ENCODE measurements at places on chromosomes 1 and 21.

DNA sequence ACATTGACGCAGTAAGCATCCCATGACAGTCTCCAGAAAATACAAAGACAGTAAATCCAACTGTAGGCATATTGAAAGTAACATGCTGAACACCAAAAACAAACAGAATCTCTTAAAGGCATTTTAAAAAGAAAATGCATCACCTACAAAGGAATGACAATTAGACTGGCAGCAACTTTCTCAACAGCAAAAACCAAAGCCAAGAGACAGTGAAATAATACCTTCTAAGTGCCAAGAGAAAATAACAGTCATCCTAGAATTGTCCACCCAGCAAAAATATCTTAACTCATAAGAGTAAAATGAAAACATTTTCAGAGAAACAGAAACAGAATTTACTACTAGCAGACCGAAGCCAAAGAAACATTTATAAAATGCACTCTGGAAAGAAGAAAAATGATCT, 20.0 kb downstream of the CCDC185 start:
- no peak for DNase-seq

DNA sequence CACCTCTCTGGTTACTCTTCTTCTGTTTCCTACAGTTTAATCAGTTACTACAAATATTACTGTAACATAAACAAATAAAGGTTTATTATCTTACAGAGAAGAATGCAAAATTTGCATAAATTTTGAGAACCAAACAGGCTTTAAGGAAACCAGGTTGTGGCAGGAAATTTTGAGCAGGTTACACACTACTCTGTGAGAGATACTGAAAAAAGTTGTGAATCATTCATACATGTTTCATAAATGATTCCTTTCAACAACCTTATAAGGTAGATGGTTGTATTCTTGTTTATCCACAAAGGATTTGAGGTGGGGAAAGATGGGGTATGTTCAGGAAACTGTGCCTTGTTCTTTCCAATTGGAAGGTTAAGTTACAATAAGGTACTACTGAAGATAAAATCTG, 58.6 kb downstream of the MAST2 start:
- DNase-seq: no peak

DNA sequence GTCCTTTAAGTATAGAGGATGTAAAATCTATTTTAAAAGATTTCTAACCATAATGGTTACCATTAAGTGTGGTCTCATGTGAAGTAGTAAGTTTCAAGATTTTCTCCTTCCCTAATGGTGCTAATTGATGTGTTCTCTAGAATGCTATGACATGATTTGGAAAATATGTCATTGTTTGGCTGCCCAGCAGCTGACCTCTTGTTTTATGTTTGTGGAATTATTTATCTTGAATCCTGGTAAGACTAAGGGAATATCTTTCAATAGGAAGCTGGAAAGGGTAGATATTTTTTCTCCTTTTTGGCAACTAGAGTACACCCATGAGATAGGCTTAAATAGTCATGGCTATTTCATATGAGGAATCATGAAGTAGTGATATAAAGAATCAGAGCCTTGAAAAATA, 139.8 kb upstream of the CHODL start:
- DNase-seq: no peak

GRCh38 chr1:14263671-14264070, 334.8 kb upstream of the KAZN start:
- no peak for DNase-seq

DNA sequence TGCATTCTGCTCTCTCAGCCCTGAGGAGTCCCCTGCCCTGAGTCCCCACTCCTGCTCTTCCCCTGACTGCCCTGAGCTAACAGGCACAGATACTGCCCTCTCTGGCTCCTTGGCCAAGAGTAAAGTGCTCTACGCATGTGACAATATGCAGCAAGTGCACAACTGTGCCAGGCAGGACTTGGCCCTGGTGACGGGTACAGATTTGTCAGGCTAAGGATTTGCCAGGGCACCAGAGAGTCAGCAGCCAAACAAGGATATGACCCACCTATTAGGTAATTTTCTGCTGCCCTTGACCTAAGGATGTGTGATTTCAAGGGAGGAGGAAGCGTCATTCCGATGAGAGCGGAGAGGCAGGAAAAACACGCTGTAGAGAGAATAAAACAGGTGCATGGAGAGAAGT, 339.0 kb downstream of the PTPRU start:
- DNase-seq: no peak

GRCh38 chr1:37509181-37509580, 5.4 kb downstream of the MEAF6 start:
- no peak for DNase-seq

GRCh38 chr1:30872033-30872947, 36.3 kb downstream of the SDC3 start:
- no peak for DNase-seq

- DNase-seq: no peak
These were observed 1036.4 kb downstream of the ADGRL2 start for GRCh38 chr1:82836973-82837680.

Measured in SHP77 treated with DMSO at 0.1 percent for 48 hours (cell line).